ENCODE measurements at places on chromosomes 7 and 10.

DNA sequence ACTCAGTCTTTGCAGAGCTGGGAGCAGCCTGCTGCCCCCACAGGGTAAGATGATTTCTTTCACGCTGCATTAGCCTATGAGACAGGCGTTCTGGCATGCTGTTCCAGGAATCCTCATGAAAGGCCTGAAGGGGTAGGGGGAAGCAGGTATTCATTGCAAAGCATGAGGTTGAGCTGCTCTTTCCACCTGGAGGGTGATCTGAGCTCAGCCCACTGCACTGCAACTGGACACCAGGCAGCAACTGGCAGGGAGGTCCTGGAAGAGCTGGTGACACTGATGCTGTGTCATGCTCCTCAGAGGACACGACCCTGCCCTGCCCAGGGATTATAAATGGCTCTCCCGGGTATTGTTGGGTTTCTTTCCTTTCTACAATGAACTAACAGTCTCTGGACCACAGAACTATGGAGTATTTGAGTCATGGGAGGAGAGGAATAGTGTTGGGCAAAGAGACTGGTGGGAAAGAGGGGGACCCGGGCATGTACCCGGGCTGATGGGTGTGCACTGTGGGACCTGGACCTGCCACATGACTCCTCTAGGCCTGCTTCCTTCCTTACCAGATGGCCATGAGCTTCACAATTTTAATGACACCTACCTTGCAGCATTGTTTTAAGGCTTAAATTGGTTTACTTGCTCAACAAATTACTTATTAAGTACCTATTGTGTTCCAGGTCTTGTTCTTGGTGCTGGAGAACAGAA, 24.3 kb downstream of the SLC25A28 start:
- no peak for DNase-seq

DNA sequence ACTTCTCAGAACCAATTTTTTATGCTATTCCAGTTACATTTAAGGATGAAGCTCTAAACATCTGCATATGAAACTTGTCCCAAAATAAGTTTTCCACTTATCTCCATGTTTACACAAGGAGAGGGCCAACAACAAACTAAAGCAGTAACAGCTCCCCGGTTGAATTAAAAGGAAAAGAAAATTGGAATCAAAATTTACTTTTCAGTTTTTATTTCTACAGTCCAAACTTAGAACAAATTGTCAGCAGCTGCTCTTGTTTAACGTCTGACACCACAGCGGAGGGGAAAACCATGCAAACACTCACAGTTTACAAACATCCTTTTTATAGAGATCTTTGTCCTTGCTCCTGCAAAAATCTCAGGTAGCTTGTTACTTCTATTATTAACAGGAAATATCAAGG, 101.3 kb downstream of the COL28A1 start:
- peak; percentile 8 for DNase-seq

DNA sequence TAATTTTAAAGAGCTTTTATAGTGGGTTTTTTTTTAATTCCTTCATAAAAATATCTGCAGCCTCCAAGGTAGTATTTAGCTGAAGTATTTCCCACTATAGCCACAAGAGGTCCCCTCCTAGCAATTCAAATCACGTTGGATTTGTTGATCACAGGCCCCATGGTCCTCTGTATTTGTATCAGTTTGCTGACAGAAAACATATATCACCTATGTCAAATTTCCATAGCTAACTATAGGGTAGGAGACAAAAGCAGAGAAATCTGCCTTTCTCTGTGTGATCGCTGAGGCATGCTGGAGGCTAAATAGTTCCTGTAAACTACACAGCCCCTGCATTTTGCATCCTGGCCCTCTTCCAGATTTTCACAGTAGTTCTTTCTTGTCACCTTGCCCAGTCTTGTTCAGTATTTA, 1.7 kb upstream of the CTNNA3 start:
- DNase-seq = peak; percentile 58

GRCh38 chr10:119303886-119304285, 96.5 kb downstream of the GRK5 start:
- DNase-seq = no peak

- no peak for DNase-seq
These were observed 96.1 kb downstream of the ADCY1 start for GRCh38 chr7:45670227-45670626.

GRCh38 chr7:67659091-67659490, 662.5 kb downstream of the TYW1 start:
- DNase-seq = no peak

GRCh38 chr10:34217524-34217923, 597.6 kb downstream of the PARD3 start:
- no peak for DNase-seq

- DNase-seq = peak; percentile 24
These were observed 84.4 kb upstream of the BET1 start for GRCh38 chr7:94088560-94088959.

DNA sequence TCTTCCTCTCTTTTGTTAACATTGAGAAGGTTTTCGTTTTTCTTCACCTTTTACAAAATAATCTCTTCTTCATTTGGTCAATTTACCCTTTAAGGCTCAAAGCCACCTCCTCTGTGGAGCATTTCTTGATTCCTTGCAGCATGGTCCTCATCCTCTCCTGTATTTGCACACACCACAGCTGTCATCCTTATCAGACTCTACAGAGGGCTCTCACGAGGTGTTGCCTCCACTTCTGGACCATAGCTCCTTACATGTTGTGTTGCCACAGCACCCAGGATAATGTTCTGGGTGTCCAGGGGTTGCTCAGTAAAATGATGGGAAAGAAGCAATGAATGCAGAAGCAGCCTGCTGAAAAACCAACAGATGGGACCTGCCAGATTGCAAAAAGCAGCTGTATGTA, 192.8 kb downstream of the SH2D4B start:
- no peak for DNase-seq

- no peak for DNase-seq
These were observed 138.3 kb downstream of the DNAJB6 start for GRCh38 chr7:157475095-157475494.

DNA sequence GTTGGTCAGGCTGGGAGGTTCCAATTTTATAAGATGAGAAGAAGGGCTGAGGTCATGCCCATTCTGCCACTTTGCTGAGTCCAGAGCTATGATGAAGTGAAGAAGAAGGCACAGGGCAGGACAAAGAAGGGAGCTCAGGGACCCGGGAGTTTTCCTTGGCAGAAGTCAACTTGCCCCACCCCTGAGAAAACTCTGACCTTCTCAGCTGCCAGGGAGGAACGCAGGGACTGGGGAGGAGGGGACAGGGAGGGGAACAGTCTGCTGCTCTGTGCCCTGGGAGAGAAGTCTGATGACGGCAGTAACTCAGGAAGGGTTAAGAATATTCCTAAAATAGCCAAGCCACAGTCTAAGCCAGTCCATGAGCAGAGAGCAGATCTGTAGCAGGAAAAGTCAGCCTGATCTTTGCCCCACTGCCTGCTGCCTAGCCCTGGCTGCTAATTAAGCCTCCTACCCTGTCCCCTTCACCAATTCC, 11.7 kb downstream of the ADIRF start:
- peak; percentile 39 for DNase-seq

DNA sequence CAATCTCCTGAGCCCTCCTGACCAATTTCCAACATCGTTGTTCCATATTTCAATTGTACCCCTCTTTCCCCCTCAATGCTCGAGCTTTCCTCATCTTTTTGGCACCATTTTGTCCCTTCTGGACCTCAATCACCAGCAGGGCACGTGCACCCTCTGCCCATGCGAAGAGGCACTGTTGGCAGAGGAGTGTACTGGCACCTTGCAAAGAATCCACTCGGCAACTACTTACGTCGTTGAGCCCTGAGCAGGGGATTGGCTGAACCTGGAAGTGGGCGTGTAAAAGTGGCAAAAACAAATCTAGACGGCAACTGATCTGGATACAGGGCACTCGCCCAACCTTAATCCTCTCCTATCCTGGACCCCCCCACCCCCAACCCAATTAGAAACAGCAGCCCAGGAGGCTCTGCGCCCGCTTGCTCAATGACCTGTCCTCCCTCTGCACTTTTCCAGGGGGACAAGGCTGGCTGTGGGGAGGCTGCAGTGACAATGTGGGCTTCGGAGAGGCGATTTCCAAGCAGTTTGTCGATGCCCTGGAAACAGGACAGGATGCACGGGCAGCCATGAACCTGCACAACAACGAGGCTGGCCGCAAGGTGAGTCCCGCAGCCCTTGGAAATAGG, 18.8 kb downstream of the WNT8B start:
- DNase-seq = peak; percentile 77

DNA sequence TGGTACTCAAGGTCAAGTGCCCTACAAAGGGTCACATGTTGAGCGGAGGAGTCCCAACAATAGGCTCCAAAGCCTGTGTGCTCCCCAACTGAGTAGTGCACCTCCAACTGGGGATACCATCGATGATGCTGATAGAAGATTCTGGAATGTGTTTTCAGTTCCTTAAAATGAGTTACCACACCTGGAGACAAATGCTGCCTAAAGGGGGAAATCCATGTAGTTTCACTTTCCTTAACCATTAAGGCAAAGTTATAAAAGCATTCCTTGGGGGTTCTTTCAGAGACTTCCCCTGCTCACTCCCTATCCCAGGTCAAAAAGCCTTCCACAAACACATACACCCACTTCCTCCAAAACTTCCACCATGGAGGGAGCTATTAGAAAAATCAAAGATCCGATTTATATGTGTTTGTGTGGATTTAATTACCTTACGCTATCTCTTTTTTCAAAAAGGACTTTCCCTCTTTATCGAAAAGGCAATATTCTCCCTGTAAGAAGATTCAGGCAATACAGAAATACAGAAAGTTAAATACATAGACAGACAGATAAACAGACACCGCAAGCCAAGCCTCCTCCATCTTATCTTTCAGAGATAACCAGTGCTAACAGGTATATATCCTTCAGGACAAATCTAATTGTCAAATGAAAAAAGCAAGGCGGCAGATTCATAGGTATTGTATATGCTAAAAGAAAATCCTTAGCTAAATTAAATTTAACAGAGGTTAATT, 135.9 kb upstream of the ASAH2 start:
- DNase-seq = no peak

DNA sequence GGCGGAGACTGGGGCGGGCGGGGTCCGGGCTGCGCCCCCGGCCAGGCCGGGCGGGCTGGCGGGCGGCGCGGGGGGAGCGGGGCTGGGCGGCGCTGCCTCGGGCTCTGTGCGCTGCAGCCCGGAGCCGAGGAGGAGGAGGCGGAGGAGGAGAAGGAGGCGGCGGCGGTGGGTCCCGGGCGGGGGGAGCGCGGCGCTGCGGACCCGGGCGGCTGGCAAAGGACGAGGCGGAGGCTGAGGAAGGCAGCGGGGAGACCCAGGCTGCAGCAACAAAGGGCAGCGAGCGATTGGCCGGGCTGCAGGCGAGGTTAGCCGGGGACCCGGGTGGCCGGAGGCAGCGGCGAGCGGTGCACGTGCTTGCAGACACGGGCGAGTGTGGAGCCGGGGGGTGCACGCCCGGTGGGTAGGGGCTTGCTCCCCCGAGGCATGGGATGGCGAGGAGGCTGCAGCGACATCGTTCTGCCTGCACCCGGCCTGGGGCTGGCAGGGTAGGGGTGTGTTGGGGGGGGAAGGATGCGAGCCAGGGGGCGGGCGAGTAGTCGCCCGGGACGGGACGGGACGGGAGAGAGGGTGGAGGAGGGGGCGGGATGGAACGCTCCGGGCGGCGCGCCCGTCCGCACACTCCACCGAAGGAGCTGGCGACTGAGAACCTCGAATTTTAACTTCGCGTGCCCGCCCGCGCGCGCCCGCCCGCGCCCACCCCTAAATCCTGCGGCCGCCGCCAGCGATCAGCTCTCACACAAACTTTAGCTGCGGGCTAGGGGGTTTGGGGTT, 844 bp upstream of the KAT6B start:
- DNase-seq = no peak

- no peak for DNase-seq
These were observed 209.3 kb downstream of the SDK1 start for GRCh38 chr7:3510101-3511020.

DNA sequence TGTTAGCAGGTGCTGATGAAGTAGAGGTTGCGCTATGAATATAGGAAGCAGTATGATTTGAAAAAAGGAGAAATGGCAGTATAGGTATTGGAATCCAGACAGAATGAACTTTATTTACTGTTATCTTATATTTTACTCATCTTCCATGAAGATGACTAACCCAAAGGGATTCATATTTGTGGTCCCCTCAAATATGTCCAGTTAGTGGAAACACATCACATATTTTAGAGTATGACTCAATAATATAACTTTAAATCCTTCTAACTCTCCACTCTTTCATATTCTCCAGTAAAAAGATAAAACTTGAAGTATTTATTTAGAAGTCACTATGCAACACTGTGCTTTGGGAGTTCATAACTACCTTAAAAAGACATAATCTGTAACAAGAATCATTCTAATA, 286.5 kb upstream of the LRRTM3 start:
- DNase-seq = peak; percentile 16

GRCh38 chr10:43944381-43945093, 295.9 kb upstream of the ZNF32 start:
- no peak for DNase-seq

DNA sequence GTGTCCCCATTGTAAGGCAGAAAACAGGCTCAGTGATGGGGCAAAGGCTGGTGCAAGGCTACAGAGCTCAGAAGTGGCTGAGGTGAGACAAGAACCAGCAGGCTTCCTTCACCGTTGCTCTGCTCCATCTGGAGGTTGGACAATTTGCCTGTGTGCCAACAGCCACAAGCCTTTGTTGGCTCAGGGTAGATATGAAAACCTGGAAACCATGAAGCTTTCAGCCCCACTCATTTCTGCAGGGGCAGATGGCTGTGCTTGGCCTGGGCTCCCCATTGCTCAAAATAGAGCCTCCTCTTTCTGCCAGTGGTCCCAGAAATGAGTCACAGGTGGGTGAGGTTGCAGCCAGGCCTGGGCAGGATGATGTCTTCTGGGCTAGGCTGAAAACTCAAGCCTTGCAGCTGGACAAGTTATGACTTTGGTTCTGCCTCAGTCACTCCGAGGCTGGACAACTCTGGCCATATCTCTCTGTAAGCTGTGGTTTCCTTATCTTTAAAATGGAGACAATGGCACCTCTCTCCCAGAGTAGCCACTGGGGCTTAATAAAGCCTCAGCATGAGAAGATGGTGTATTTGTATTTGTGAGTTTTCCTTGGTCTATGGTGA, 12.2 kb upstream of the ZNF273 start:
- DNase-seq = no peak

DNA sequence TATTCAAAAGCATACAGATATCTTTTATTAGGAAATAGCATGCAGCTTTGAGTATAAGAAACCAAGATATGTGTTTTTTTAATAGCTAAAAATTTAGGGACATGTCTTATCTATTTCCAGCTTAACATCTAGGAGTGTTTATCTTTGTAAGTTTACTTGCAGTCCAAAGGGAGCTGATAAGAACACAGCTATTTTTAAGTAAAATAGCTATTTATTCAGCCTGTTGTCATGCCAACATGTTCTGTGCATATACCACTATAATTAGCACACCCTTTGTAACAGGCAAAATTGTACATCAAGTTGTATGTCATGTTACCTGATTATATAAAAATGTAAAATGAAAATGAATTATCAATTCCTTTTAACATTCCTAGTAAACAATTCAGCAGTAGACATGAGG, 29.6 kb downstream of the FAM133B start:
- DNase-seq = no peak

GRCh38 chr10:24393201-24393600, 184.3 kb downstream of the KIAA1217 start:
- DNase-seq = no peak
